ENCODE measurements at places on chromosomes 5 and 9.

DNA sequence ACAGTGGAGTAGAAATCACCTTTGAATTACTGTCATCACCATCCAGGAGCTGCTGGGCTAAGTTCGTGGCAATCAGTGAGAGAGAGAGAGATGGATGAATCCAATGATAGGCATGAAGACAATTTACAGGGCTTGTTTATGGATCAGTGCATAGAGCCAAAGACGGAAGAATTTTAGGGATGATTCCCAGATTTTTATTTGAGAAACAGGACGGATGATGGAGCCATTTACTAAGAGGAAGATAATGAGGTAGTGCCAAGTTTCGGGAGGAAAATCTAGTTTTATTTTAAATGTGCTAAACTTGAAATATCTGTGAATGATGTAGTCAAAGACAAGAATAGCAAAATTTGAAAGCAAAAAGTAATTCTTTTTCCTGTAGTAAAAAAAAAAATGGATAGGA is 394.2 kb upstream of the PAPPA start:
- no peak for DNase-seq

GRCh38 chr5:110038297-110038997 is 348.7 kb downstream of the MAN2A1 start:
- no peak for DNase-seq

DNA sequence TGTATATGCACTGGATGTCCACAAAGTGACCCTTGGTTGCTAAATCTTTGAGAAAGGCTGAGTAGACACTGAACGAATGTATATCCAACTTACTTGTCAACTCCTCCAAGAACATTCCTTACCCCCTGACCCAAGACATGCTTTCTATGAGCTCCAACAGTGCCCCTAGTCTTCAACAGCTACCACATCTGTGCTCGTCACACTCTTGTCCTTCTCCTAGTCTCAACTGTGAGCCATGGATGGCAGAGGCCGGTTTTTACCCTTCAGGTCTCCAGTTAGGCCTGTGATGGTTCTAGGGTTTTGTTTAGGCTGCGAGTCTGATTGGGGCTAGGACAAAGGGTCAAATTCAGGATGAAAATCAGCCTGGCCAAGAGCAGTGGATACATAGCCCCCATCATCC is 19.0 kb upstream of the GPX3 start:
- DNase-seq, result no peak

- no peak for DNase-seq
Observed at GRCh38 chr9:119167876-119168275, 201.4 kb downstream of the BRINP1 start.

DNA sequence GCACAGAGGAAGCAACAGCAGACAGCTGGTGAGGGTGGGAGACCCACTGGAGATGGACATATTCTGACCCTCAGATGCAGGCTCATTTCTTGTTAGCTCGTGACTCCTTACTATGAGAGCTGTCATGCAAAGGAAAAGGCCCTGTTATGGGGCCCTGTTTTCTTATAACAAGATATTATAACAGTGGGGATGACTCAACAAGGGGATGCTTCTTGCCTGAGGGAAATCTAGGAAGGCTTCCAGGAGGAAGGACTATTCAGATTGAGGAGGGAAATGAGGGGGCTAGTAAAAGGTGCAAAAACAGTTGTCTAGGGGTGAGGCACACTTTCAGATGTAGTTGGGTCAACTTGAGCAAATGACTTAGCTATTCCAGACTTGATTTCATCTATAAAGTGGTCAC is 83.0 kb downstream of the DAB2IP start:
- DNase-seq, result no peak

GRCh38 chr9:34796924-34797323 is 87.0 kb upstream of the CCL21 start:
- DNase-seq, result no peak
